ENCODE measurements at places on chromosomes 1 and 21. TPM values are rescaled to one million over a fixed set of nuclear protein-coding genes. Genes with fewer than 3 reads are reported as not detected.

The SLC30A10 gene
- total RNA-seq = 1.4 TPM

GRCh38 chr1:12124693-12125421 lies 41.9 kb upstream of the TNFRSF1B start:
- H3K36me3 ChIP-seq = no peaks in the 10 kb centered on the region
- H3K4me1 ChIP-seq = no peaks in the 10 kb centered on the region
- peaks cover 3% of the 10 kb centered on the region for H3K27me3 ChIP-seq
- no peak overlapping the region for H3K4me3 ChIP-seq

GRCh38 chr21:35578347-35578782 lies 482.0 kb downstream of the SETD4 start:
- no peak overlapping the region for H3K4me3 ChIP-seq
- H3K4me1 ChIP-seq = no peaks in the 10 kb centered on the region
- no peaks in the 10 kb centered on the region for H3K36me3 ChIP-seq
- H3K27ac ChIP-seq = no peak overlapping the region
- DNase-seq = no peak

The PLPPR4 gene
- total RNA-seq = 3.2 TPM

DNA sequence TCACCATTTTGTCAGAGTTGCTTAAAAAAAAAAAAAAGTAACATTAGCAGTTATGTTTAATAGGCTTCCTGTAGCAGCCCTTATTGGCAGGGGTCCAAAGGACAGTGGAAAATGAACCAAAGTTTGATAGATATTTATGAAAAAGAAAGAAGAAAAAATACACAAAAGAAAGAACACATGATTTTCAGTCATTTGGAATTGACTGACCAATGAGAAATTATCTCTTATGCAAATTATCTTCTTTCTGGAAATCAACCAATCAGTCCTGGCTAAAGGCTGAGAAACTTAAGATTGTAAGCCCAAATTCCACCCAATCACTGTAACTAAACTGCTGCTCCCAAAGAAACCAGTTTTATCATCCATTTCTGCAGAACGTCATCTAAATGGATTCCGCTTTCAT lies 282.4 kb downstream of the TM2D1 start:
- H3K27me3 ChIP-seq = no peaks in the 10 kb centered on the region
- no peaks in the 10 kb centered on the region for H3K4me1 ChIP-seq
- no peak overlapping the region for H3K27ac ChIP-seq
- DNase-seq = no peak
- H3K36me3 ChIP-seq = no peaks in the 10 kb centered on the region

- no peaks in the 10 kb centered on the region for H3K36me3 ChIP-seq
- H3K4me1 ChIP-seq = peaks cover 7% of the 10 kb centered on the region
- peak; percentile 39 for DNase-seq
- no peaks in the 10 kb centered on the region for H3K27me3 ChIP-seq
Observed at GRCh38 chr1:6414443-6414844, 5.3 kb downstream of the HES2 start.

The MCOLN3 gene
- total RNA-seq = 1.6 TPM

GRCh38 chr1:116498789-116499628 lies 71.8 kb downstream of the CD58 start:
- no peaks in the 10 kb centered on the region for H3K27me3 ChIP-seq
- H3K27ac ChIP-seq = no peak overlapping the region
- no peak overlapping the region for H3K4me3 ChIP-seq
- DNase-seq = peak; percentile 66

DNA sequence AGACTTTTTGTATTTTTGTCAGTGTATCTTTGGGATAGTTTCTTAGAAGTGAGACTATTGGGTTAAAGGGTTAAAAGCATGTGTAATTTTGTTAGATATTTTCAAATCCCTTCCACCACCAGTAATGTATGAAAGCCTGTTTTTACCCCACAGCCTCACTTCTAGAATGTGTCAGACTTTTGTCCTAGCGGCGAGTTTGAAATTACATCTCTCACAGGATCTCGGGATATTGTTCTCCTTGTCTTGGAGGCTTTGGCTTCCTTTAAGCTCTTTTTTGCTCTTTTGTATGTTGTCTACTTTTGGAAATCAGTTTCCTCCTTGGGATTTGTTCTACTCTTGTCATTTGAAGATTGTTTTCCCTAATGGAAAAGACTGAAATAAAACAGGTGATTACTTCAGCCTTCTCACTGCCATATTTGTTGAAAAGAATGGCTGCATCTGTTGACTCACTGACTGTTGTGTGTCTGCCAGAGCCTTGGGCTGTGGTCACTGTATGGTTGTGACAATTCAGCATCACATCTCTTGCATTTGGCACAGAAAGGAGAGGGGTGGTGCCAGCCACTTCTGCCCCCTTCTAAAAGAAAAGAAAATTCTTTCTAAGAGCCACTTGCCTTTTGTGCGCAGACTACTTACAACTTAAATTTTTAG lies 22.6 kb downstream of the ST3GAL3 start:
- no peaks in the 10 kb centered on the region for H3K27me3 ChIP-seq
- no peaks in the 10 kb centered on the region for H3K36me3 ChIP-seq

The FCRL3 gene
- 0.17 TPM for total RNA-seq

- no peaks in the 10 kb centered on the region for H3K27me3 ChIP-seq
- no peak for DNase-seq
- no peak overlapping the region for H3K27ac ChIP-seq
- H3K4me3 ChIP-seq = no peak overlapping the region
- no peaks in the 10 kb centered on the region for H3K36me3 ChIP-seq
Observed at GRCh38 chr21:32529679-32530078, 55.6 kb downstream of the TCP10L start.

The ERG gene
- total RNA-seq = 2.6 TPM

DNA sequence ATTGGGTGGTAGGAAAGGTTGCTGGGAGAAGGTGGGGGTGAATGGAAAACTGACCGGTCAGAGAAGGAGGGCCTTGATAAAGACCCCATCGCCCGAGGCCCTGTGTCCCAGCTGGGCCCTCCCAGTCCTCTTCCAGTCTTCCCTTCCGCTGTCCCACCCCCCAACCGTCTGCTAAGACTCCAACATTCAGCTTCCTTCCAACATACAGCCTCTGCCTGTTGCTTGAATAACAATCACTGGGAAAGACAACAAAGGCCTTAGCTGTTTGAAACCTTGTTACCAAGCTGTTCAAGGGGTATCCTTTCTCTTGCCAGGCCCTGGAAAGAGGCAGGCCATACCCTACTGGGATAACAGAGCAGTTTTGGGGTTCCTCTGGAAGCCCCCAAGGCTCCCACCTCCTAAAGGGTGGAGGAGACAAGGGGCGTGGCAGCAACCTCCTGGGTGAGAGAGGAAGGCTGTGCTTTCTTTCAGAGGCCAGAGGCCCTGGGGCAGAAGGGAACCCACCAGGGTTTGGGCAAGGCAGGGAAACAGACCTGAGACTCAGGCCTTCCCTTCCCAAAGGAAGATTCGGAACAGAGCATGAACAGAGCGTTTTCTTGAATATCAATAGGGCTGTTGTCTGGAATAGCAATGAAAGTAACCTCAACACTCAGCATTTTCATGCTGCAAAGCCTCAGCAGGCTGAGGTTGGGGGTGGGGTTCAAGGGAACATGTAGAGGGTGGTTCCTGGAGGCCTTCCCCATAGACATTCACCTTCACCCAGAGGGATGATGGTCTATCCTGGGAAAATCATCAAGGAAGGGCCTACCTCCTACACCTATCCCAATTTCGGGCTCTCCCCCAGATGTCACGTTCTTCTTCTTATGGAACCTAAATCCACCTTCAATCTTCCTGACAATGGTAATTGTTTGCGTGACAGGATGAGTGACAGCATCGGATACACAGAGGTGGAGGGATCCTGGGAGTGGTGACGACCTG lies 4.1 kb downstream of the ETNK2 start:
- H3K27me3 ChIP-seq = no peaks in the 10 kb centered on the region
- H3K4me3 ChIP-seq = no peak overlapping the region
- H3K27ac ChIP-seq = no peak overlapping the region
- H3K36me3 ChIP-seq = no peaks in the 10 kb centered on the region
- no peak for DNase-seq

DNA sequence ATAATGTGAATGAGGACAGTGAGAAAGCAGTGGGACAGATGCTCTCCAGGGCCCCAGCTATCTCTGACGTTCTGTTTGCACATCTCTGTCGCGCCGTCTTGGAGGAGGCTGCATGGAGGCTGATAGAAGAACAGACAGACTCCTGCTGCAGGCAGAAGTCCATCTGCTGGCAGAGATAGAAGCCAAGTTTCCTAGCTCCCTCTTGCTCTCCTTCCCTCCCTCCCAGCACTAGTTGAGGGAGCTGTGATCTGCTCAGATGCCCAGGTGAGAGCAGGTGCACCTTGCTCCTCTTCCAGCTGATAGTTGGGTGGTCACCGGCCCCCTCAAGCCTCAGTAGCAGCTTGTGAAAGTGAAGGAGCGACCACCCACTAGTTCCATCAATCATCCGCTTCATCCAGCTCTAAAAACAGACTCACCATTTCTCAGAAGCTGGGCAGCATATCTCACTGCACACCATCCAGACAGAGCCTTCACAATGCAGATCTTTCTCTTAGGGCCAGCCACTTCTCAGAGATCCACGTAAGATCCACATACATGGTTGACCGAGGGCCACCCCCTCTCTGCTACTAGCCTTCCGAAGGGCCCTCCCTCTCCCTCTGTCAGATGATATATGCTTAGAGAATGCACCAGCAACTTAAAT lies 12.9 kb downstream of the LRRN2 start:
- no peaks in the 10 kb centered on the region for H3K27me3 ChIP-seq
- no peak overlapping the region for H3K4me3 ChIP-seq
- DNase-seq = no peak
- no peaks in the 10 kb centered on the region for H3K4me1 ChIP-seq
- no peaks in the 10 kb centered on the region for H3K36me3 ChIP-seq

The DNALI1 gene
- 37.4 TPM for total RNA-seq

GRCh38 chr1:167667536-167667935 lies 37.5 kb downstream of the RCSD1 start:
- H3K4me1 ChIP-seq = peaks cover 3% of the 10 kb centered on the region
- no peak for DNase-seq
- H3K27me3 ChIP-seq = no peaks in the 10 kb centered on the region
- no peaks in the 10 kb centered on the region for H3K36me3 ChIP-seq

The TLR5 gene
- 7.4 TPM for total RNA-seq

DNA sequence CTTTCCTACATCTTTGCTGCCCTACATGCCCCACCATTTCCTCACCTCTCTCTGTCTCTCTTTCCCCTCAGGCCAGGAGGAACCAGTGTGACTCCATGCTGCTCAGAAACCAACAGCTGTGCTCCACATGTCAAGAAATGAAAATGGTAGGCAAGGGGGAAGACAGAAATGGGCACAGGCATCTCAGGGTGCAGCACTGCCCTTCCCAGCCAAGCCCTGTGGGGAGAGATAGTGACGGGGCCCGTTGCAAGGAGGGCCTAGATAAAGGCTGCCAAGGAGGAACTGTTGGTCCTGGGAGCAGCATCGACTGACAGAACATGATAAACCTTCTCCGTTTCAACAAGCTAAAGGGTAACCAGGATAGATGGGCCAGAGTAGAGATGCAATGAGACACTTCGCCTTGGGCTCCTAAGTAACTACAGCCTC lies 12.5 kb upstream of the PIGC start:
- no peak overlapping the region for H3K4me3 ChIP-seq
- H3K36me3 ChIP-seq = no peaks in the 10 kb centered on the region
- H3K27ac ChIP-seq = no peak overlapping the region
- no peaks in the 10 kb centered on the region for H3K27me3 ChIP-seq

The PTGER3 gene
- total RNA-seq = 3.6 TPM

The SPTA1 gene
- total RNA-seq = 0.28 TPM

The PTGS2 gene
- 14.3 TPM for total RNA-seq

- H3K36me3 ChIP-seq = no peaks in the 10 kb centered on the region
- H3K27ac ChIP-seq = no peak overlapping the region
- no peaks in the 10 kb centered on the region for H3K4me1 ChIP-seq
Observed at GRCh38 chr1:119646521-119647227, 1.4 kb downstream of the ZNF697 start.

The TTC22 gene
- 30.4 TPM for total RNA-seq

GRCh38 chr1:175009532-175009931 lies 9.8 kb downstream of the CACYBP start:
- no peak overlapping the region for H3K4me3 ChIP-seq
- H3K36me3 ChIP-seq = no peaks in the 10 kb centered on the region
- no peaks in the 10 kb centered on the region for H3K27me3 ChIP-seq
- no peak overlapping the region for H3K27ac ChIP-seq
- DNase-seq = no peak
- no peaks in the 10 kb centered on the region for H3K4me1 ChIP-seq

The OLIG2 gene
- not detected for total RNA-seq

The CGN gene
- 37.5 TPM for total RNA-seq

GRCh38 chr1:186626356-186626932 lies 53.8 kb downstream of the PTGS2 start:
- no peaks in the 10 kb centered on the region for H3K4me1 ChIP-seq
- H3K36me3 ChIP-seq = no peaks in the 10 kb centered on the region
- no peaks in the 10 kb centered on the region for H3K27me3 ChIP-seq
- H3K4me3 ChIP-seq = no peak overlapping the region

GRCh38 chr21:33212159-33212851 lies 17.4 kb upstream of the IFNAR2 start:
- no peaks in the 10 kb centered on the region for H3K27me3 ChIP-seq
- DNase-seq = no peak
- H3K36me3 ChIP-seq = no peaks in the 10 kb centered on the region
- H3K4me3 ChIP-seq = no peak overlapping the region
- H3K27ac ChIP-seq = no peak overlapping the region

The MARK1 gene
- total RNA-seq = 20.9 TPM

DNA sequence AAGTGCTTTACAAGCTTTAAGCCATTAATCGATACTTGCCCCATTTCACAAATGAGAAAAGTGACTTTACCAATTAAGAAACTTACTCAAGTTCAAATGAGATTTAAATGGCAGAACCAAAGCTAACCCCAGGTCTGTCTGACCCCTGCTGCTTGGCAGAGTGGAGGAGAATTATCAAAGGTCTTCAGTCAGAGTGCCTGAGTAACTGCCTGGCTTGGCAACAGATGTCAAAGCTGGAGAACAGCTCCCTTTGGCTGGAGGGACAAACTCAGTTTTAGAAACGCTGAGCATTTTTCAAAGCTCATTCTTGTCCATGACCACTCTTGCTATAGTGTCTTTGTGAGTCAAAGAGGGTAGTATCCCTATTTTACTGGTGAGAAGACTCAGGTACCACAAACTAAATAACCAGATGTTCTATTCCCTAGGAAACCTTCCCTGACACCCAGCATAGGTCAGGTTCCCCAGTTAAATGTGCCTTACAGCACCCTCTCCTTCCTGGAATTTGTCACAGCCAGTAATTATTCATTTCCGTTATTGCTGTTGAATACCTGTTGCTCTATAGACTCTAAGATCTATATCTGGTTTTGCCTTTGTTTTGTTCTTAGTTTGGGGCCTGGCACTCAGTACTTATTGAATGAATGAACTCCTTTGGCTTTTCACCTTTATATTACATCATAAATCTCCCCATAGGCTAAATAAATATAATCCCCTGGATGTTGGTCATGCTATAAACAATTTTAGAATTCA lies 5.0 kb upstream of the BCAR3 start:
- H3K4me3 ChIP-seq = no peak overlapping the region
- H3K27ac ChIP-seq = no peak overlapping the region
- DNase-seq = no peak
- no peaks in the 10 kb centered on the region for H3K27me3 ChIP-seq

The RNPC3 gene
- total RNA-seq = 14.4 TPM

DNA sequence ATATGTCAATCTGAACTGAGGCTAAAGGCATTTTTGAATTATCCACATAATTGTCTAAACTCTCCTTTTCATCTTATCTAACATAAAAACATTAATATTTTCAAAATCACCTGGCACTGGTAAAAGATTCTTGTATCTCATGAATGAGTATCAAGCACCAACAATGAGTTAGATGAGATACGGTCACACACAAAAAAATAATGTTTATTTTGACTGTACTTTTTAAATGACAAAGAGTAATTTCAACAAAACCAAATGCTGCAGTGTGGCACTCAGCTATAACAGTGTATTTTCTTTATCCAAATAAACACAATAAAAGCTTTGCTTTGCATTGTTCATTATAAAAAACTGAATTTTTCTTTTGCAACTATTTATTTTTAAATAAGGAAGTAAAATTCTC lies 59.5 kb downstream of the EIF4G3 start:
- no peak for DNase-seq
- H3K27me3 ChIP-seq = no peaks in the 10 kb centered on the region
- H3K4me3 ChIP-seq = no peak overlapping the region
- H3K36me3 ChIP-seq = no peaks in the 10 kb centered on the region
- H3K27ac ChIP-seq = no peak overlapping the region
